ENCODE measurements at places on chromosomes 5 and 9.
A peak's percentile ranks its signal among the peaks of the same experiment; 100 is the strongest.

- no peak for DNase-seq
These were observed 132.0 kb upstream of the TRIM32 start for GRCh38 chr9:116555119-116555518.

DNA sequence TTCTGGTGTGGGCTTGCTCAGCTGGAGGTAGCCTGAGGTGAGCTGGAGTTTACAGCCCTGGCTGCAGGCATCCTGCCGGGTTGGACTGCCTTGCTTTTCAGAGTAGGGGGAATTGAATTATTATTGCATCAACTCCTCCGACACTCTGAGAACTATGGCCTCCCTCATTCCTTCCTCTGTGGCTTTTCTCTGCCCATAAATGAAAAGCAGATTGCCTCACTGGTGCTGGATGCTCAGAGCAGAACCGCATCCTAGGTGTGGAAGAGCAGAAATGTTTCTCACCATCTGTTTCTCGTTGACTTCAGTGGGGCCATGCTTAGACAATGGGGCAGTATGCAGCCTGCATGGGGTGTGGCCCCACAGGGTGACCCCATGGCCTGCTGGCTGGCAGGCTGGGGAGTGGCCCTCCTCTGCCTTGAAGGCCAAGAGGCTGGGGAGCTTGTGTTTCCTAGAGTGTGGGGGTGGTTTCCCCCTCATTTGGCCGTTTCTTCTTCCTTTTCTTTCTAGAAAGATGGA lies 27.3 kb upstream of the TGFBI start:
- peak; percentile 97 for DNase-seq

DNA sequence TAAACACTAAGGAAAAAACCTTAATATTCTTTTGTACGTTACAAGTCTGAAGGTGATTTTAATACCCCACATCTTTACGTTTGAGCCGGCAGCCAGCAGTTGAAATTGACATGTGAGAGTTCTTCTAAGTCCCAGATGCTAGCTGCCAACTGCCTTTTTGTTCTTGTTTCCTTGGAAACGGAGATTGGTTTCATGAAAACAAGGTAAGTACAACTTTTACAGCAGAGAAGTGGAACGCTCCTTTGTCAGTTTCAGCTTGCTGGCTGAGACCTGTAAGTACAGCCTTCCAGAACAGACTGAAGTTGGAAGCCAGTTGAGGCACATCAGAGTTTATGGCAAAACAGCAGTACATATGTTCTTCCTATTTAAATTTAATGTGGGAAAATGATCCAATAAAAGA lies 1018.4 kb upstream of the ARRDC3 start:
- DNase-seq: peak; percentile 19

GRCh38 chr9:134219646-134220060 lies 55.3 kb upstream of the RNU6ATAC start:
- DNase-seq: no peak

DNA sequence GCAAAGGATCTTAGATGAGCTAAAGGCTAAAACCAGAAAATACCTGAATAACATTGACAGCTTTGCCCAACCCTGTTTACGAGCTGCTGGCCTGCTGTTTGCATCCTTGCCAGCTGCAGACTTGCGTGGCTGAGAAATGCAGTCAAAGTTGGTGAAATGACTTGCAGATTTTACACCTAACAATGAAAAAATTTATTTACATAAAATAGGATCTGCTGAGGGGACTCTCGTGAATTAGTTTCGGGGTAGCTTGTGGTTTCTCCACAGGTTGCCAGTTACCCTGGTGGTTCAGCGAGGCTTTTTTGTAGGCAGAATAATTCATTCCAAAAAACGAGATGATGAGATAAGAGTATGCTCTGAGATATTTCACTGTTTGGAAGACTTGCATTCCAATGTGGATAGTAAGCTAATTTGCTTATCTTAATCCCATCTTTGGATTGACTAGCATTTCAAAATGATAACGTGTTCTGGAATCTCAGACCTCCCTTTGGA lies 65.7 kb upstream of the FANCC start:
- peak; percentile 94 for DNase-seq

- no peak for DNase-seq
These were observed 12.8 kb downstream of the GOLGA1 start for GRCh38 chr9:124928116-124928515.

DNA sequence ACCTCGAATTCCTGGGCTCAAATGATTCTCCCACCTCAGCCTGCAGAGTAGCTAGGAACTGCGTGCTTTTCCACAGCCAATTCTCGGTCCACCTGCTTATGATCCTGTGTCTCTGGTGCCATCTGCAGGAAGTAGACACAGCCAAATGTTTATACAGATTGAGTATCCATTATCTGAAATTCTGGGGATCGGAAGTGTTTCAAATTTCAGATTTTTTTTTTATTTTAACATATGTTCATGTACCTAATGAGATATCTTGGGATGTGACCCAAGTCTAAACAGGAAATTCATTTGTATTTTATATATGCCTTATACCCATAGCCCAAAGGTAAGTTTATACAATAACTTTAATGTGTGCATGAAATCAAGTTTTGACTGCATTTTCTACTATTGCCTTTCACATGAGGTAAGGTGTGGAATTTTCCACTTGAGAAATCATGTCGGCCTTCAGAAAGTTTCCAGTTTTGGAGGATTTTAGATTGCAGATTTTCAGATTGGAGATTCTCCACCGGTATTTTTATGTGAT lies 89.5 kb downstream of the ESM1 start:
- DNase-seq: peak; percentile 63

DNA sequence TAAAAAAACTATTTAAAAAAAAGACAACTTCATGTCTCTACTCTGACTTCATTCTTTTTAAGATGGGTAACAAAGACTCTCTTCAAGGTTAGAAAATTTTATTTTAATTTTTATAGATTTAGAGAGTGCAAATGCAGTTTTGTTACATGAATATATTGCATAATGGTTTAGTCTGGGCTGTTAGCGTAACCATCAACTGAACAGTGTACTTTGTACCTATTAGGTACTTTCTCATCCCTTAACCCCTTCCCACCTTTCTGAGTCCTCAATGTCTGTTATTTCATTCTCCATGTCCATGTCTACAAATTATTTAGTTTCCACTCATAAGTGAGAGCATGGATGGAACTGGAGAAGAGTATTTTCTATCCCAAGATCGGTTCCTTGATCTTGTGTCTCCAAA lies 16.8 kb downstream of the TLR4 start:
- DNase-seq: no peak

GRCh38 chr5:115147052-115147451 lies 22.7 kb downstream of the TRIM36 start:
- DNase-seq: no peak

GRCh38 chr9:88197781-88198340 lies 59.6 kb upstream of the SPATA31C2 start:
- peak; percentile 89 for DNase-seq

- no peak for DNase-seq
These were observed 96.7 kb upstream of the GRHPR start for GRCh38 chr9:37325778-37326177.

DNA sequence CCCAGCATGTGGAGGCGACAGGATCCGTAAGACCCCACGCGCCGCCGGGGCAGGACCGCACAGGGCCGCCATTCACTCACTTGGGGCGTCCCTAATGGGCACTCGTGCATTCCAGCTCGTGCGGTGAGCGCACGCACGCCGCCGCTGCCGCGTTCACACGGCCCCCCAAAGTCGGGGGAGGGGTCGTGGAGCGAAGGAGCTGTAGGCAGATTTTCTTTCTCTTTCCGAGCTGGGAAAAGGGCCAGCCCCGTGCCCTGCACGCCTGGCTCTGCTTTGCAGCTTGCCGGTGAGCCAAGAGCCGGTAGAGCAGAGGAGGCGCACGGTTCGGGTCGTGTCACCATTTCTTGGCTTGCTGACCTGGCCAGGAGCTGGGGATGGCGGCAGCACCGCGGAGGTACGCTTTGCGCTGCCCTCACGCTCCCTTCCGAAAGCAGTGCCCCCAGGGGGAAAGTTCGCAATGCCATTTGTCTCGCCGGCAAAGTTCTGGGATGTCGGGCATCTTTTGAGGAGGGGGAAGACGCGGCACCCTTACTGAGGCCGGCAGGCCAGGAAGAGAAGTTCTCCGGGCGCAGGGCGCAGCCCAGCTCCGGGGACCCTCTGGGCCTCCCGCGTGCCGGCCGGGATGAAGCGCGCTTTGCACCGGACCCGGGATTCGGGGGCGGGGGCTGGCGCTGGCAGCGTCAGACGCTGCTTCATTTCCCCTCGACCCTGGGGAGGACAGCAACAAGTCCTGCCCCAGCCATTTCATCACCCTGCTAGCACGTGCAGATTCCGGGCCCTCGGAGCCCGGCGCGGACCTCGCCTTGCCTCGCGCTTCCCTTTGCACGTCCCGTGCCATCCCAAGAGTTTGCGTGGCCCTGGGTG lies 898 bp downstream of the STC2 start:
- peak; percentile 61 for DNase-seq

GRCh38 chr5:115649541-115649940 lies 23.7 kb upstream of the TMED7 start:
- DNase-seq: peak; percentile 26

DNA sequence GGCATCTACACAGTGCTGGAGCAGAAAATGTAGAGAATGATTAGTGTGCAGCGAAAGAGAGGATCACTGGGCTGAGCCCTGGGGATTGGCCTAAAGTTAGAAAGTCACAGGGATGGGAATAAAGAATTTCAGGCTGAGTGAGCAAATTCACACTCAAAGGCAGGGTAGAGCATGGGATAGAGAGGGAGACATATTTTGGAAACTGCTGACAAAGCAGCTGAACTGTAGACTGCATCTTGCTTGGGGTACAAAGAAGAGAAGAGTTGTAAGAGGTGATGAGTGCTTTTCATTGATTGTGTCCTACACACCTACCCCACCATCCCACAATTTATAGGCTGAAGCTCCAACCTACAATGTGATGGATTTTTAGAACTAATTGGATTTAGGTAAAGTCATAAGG lies 677.8 kb downstream of the TAF11L14 start:
- no peak for DNase-seq

DNA sequence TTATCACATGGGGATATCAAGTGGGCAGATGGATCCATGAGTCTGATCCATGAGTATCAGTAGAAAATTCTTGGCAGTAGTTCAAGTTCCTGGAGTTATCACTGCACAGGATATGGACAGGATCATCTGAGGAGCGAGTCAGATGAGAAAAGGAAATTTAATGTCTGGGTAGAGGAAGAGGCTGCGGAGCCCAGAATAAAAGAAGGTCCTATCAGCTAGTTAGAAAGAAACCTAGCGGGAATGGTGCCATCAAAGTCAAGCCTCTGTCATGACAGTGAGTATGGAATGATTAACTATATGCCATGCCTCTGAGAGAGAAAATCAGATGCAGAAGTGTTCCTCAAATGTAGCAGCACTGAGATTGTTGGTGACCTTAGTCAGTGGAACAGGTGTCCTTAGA lies 248.1 kb downstream of the PIK3R1 start:
- no peak for DNase-seq

DNA sequence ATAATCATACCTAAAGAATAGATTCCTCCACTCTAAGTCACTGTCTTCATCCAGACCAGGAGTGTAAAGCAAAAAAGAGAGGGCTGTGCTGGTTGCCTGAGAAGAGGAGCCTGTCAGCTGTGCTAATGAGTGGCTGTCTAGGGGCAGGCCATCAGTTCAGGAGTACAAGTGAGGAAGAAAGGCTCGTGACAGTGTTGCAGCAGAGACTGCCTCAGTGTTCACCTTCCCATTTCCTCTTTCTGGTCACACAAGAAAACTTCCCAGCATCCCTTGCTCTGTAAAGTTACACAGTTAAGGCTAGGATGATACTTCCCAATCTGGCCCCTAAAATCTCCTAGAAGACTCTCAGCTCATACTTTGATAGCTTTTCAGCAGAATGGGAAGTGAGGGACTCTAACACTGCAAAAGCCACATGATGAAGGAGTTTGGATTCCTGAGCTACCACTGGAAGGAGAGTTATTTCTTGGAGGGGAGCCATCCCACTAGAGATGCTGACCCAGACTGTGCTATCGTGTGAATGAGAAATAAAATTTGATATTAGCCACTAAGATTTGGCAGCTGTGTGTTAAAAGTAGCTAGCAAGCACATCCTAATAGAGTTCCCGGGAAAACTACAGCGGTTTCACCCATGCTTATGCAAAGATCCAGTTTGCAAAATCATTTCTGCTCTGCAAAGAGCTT lies 67.1 kb downstream of the ADAMTS12 start:
- peak; percentile 96 for DNase-seq

DNA sequence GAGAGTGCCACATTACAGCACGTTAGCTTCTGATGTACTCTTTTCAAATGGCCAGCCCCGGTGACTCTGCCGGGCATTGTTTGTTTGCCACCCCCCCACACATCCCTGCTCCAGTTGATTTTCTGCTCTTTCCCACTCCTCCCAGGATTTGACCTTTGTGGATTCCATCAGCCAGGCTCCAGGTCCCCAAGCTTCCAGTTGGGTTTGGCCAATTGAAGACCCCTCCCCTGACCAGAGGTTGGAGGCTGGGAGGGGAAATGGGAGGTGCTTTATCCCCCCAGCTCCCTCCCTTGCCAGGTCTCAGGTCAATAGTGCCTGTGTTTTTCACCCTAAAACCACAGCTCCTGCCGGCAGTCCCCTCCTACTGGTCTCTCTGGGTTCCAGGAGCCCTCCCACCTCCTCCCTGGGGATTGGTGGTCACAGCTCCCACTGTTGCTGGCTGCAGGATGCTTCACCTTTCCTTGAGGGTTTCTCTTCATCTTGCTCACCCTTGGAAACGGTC lies 34.9 kb downstream of the IRF1 start:
- DNase-seq: no peak

DNA sequence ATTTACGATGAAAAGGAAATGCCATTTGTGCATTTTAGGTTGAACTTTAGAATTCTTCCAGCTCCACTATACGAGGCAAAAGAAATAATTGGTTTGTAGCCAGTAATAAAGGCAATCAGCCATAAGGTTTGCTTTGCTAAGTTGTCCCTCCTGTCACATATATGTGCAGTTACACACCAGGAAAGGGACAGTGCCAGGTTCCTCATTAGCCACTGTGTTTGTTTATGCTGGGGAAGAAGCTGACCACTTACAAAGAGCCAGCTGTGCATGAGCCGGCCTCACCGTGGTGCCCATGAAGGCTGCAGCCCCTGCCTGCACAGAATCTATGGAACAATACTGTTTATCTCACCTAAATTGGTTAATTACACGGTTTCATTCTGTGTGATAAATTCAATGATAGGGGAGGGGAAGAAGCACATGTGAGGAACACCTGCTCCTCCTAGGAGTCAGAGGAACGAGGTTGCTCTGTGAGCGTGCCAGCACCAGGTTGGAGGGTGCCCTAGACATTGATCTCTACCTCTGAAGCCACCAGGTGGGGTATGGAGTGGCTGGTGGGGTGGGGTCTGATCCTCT lies 173.8 kb upstream of the DAP start:
- no peak for DNase-seq

DNA sequence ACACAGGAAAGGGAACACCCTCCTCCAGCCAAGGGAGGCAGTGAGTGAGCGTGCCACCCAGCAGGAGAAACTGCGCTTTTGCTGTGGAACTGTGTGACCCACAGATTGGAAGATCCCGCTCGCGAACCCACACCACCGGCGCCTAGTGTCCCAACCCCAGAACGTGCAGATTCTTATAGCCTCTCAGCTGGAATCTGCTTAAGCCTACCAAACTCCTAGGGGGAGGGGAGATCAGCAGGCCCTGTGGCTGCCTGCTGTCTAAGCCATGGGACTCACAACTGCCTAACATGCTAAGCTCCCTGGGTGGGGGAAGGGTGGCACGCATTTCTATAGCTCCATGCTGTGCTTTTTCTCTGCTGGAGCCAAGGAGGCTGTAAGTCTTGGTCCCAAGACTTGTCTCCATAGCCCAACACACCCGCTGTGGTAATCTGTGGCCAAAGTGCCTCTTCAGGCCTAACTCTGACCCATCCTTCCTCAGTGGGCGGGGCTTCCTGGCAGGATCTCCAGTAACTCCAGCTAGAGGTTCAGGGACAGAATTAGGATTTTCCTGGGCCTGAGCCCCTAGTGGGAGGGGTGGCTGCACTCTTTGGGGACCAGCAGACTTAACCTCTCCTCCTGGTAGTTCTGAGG lies 485.0 kb downstream of the TAF11L14 start:
- no peak for DNase-seq

All from fibroblast of skin of right biceps (primary cell).